ENCODE measurements at places on chromosomes 3 and 15.

DNA sequence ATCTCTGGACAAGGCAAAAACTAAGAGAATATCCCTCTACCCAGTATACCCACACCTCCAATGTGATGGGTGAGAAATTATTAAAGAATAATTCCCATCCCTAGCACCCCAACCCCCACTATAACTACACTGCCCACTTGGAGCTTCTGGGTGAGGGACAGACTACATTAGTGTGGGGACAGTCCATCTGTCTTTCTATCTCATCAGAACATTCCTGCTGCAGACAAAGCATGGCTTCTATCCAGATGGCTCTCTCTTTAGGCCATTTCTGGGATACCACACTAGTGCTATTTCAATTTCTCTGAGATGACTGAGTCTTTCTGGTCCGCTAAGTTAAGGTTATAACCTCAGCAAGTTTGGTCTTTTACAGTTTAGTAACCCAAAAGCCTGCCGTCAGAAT lies 6.6 kb downstream of the CSNK1G1 start:
- DNase-seq, result no peak

- no peak for DNase-seq
Measured at GRCh38 chr3:73061416-73061815, at the start of gene EBLN2. EBLN2 (plus strand) TSS chr3:73061659; CDS start chr3:73062082, 423 bp downstream.

- DNase-seq, result no peak
Measured at GRCh38 chr15:77688266-77688665, 55.6 kb upstream of the LINGO1 start.

DNA sequence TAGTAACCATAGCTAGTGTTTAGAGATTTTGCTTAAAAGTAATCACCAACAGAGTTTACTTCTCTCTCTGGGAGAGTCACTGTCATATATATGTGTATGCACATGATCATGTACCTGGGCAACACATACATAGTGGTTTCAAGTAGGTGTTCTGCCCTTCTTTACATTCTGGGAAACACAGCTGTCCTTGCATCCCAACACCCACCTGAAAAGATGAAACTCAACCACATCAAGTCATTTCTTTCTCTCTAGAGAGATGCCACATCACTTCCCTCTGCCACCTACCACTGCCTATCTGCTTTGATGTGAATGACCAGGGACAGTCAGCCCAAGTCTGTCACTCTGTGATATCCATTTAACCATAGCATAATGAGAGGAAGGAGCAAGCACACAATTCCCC lies 155.8 kb upstream of the GADL1 start:
- DNase-seq, result no peak

GRCh38 chr15:30969724-30970123 lies 21.7 kb downstream of the MTMR10 start:
- no peak for DNase-seq

- no peak for DNase-seq
Measured at GRCh38 chr3:127671523-127672428, 976 bp upstream of the ABTB1 start.

DNA sequence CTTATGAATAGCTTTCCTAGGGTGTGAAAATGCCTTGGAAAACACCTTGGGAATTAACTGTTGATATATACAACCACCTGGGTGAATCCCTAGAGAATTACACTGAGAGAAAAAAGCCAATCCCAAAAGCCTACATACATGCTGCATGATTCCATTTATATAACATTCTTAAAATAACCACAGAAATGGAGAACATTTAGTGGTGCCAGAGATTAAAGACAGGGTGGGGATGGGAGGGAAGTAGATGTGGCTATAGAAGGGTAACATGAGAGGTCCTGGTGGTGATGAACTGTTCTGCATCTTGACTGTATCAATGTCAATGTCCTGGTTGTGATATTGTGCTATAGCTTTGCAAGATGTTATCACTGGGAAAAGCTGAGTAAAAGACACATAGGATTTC lies 291.0 kb downstream of the CLSTN2 start:
- DNase-seq, result no peak

GRCh38 chr15:62228604-62229003 lies 63.5 kb upstream of the C2CD4B start:
- DNase-seq, result no peak

DNA sequence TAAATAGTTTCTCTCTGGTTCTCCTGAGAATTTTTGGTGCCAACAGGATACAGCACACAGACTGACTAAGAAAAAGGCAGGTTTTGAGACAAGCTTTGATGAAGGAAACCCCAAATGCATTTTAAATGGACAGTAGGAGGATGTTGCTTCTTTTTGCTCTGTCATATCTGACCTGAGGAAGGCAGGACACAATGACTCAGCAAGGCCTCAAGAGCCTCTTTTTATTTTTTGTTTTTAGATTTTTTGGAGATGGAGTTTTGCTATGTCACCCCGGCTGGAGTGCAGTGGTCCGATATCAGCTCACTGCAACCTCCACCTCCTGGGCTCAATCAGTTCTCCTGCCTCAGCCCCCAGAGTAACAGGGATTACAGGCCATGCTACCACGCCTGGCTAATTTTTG lies 16.9 kb upstream of the KNG1 start:
- DNase-seq, result no peak

- no peak for DNase-seq
Measured at GRCh38 chr3:178875157-178875556, 196.5 kb downstream of the ZMAT3 start.

DNA sequence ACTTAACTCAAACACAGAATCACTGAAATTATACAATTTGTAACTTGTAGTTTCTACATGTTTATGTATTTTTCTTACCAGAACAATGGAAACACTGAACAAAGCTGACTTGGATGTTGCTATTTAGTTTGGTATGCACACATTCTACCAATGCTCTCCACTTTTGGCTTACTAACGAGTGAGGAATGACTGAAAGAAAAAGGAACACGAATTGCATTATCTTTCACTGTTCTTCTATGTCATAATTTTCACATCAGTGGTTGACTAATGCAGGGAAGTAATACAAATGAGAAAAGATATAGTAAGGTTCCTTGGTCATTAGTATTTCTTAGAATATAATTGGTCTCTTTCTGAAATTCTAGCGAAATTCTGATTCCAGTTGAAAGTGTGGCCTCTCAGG lies 9.8 kb upstream of the CNTN3 start:
- DNase-seq, result no peak

GRCh38 chr3:153840487-153840886 lies 280.7 kb upstream of the ARHGEF26 start:
- DNase-seq, result no peak

GRCh38 chr3:60403866-60404265 lies 847.4 kb downstream of the FHIT start:
- no peak for DNase-seq

GRCh38 chr3:23961066-23961465 lies 16.0 kb downstream of the NR1D2 start:
- DNase-seq, result no peak

- no peak for DNase-seq
Measured at GRCh38 chr15:59918994-59919951, 84.8 kb upstream of the FOXB1 start.

- no peak for DNase-seq
Measured at GRCh38 chr3:31240874-31241273, 291.9 kb upstream of the STT3B start.

GRCh38 chr3:20095470-20095869 lies 55.2 kb downstream of the KAT2B start:
- no peak for DNase-seq

GRCh38 chr15:52975941-52976449 lies 185.9 kb upstream of the ONECUT1 start:
- no peak for DNase-seq

GRCh38 chr3:159263750-159264553 lies 462.1 kb downstream of the MFSD1 start:
- DNase-seq, result no peak

DNA sequence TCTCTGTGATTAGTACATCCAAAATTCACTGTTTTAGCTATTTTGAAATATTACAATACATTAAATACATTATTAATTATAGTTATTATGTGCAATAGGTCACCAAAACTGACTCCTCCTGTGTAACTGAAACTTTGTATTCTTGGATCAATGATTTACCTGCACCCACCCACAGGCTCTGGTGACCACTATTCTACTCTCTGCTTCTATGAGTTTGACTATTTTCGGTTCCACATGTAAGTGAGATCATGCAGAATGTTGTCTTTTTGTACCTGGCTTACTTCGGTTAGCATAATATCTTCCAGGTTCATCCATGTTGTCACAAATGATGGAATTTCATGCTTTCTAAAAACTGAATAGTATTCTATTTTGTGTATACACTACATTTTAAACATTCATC lies 43.8 kb downstream of the SLC2A2 start:
- no peak for DNase-seq

DNA sequence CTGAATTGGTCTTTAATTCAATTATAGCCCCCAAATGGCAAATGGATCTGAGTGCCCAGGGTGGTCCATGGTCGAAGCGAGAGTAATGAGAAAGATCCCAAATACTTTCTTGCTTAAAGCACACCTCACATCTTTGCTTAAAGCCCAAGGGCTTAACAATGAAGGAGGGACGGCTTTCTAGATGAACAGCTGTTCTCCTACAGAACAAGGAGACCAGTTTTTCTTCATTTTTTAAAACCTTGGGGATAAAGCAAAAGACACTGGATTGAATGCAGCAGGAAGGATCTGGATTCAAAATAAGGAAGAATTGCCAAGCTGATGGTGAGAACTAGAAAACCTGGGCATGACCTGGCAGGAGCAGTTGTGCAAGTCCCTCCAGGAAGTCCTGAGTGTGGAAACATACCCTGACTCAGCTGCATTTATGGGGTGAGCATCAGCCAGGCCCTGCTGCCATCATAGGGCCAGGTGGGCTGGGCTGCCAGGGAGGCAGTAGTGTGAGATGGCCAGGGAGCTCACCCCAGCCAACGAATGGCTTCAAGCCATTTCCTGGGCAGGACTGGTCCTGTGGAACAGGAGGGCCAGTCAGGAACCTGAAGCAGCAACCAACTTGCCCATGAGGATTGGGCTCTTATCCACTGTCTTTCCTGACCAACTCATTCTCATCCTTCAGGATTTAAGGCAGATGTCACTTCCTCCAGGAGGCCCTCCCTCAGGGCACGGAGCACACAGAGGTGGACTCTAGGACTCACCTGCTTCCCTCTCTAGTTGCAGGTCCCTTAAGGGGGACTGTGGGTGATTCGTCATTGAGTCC lies 18.4 kb upstream of the RHCG start:
- no peak for DNase-seq

DNA sequence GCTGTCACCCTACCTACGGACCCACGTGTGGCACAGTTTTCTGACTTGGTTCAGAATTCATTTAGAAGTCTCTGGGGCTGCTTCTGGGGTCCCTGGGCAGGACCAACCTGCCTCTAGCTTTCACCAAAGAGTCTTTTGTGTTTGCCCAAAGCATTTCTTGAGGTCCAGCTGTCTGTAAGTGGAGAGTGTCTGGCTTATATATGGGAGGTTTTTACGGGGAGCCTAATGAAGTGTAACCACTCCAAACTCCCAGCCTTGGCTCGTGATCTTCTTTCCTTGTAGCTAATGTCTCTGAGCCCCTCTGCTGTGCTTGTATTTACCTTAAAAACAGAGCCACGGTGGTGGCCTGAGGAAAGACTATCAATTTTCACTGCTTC lies 109.0 kb upstream of the CTDSPL start:
- DNase-seq, result no peak

GRCh38 chr15:70035051-70035718 lies 62.5 kb downstream of the TLE3 start:
- no peak for DNase-seq

GRCh38 chr15:62094388-62094787 lies 27.6 kb downstream of the C2CD4A start:
- no peak for DNase-seq

DNA sequence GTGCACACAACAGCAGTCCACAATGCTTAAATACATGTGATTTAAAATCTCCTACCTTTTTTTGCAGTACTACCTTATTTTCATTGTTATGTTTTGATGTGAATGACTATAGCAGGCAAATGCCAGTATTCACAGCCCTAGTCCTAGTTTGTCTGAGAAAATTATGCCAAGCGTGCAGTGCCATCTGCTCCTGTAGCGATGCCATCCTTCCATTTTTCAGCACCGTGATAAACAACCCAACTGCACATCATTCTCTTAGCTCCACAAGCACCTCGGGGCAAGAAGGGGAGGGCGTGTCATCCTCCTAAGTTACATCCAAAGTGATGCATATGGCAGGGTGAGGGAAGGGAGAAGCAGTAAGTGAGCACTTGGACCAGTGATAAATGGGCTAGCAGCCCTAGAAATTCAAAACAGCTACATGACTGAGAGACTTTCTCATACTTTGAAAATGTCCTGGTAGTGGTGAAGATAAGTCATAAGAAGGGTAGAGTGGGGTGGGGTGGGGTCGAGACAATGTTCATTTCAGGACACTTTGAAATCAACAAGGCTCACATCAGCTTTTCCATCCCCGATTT lies 198.8 kb downstream of the LSAMP start:
- no peak for DNase-seq

DNA sequence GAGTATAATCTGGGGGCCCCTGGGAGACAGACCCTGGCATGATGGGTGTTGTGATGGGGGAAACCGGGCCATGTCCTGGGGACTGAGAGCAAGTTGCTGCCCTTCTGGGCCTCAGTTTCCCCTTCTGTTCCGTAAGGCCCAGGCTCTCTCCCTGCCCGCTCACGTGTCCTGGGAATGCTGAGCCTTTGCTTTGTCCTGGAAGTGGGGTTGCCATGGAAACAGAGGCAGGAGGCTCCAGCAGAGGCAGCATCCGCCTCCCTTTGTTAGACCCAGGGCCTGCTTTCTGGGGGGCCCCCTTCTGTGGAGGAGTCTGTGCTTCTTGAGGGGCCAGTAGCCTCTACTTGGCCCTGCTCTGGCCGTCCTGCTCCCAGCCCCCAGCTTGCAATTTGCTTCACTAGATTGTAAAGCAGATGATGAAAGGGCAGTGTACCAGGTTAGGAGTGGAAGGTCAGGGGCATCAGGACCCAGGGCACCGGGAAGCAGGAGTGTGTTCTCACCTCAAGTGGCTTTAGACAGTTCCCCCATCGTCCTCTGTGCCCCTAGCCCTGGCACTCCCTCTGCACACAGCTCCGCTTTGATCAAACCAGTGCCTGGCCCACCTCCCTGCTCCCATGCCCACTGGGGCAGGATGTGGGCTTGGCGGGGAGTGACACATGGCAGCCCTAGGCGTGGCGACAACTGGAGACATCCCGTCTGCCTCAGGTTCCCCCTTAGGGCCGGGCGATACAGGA lies 105.6 kb downstream of the FBLN2 start:
- no peak for DNase-seq

Measured in NCI-H187 (cell line).